Left colon (tissue), 2 donors: ENCODE measurements at places on chromosomes 1 and 21. TPM values are rescaled to one million over a fixed set of nuclear protein-coding genes. Genes with fewer than 3 reads are reported as not detected.

Gene ITGB2
- total RNA-seq: 33.1 TPM

Gene CLDN19
- not detected for total RNA-seq

- DNase-seq: no peak
These were observed 1.7 kb upstream of the GNG4 start for GRCh38 chr1:235651170-235651806.

DNA sequence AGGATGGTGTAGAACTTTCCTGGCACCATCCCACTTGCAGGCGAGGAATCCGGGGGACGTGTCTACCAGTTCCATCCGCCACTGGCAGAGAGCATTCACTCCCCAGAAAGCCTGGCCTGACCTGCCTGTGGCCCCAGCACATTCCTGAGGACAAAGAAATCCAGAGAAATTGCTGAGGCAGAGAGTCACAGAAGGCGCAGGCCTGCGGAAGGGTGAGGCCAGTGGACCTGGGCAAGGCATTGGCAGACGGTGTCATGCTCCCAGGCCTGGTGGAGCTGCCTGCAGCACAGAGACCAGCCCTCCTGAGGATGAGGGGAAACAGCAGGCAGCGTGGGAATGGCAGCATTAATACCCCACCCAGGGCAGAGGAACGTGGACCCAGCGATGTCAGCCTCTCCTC, 81.2 kb upstream of the F3 start:
- DNase-seq: no peak

GRCh38 chr1:176341656-176342055, 121.3 kb upstream of the PAPPA2 start:
- DNase-seq: no peak

DNA sequence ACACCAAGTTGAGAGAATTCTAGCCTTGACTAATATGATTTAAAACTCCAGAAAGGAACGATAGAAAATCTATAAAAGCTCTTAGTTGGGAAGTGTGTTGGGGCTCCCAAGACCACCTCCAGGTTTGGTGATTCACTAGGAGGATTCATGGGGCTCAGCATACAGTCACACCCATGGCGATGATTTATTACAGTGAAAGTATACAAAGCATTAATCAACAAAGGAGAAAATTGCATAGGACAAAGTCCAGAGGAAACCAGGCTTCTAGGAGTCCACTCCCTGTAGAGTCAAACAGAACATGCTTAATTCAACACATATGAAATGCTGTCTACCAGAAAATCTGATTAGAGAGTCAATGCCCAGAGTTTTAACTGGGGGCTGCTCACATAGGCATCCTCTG, 4.8 kb downstream of the CDCA8 start:
- no peak for DNase-seq

DNA sequence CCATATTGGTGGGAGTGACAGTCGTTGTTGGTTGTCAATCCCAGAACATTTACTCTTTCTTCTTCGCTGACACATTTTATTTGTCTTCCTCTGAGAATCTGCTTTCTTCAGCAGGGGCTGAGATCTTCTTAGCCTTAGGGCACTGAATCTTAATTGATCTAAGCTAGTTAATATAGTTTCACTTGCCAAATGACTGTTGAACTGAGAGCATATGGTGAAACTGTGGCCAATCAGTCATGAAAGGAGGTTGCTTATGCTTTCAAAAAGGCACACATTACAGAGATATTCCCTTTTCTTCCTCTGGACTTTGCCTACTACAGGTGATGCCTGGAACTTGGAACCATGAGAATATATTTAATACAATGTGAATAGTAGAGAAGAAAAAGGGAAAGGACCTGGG, 60.0 kb upstream of the KIAA0040 start:
- no peak for DNase-seq
